Stimulated activated CD4-positive, alpha-beta T cell treated with anti-CD3 and anti-CD28 coated beads, Interleukin-1b, Interleukin-23, amount 100 ng/mL, for 24 hours (primary cell): ENCODE measurements at places on chromosomes 2 and 18.

- DNase-seq = no peak
These were observed 18.9 kb downstream of the SLC8A1 start for GRCh38 chr2:40432921-40433483.

GRCh38 chr2:32632089-32632488 lies 4.2 kb downstream of the TTC27 start:
- DNase-seq = no peak

- DNase-seq = no peak
These were observed 149.3 kb downstream of the TTC32 start for GRCh38 chr2:19752500-19752899.

DNA sequence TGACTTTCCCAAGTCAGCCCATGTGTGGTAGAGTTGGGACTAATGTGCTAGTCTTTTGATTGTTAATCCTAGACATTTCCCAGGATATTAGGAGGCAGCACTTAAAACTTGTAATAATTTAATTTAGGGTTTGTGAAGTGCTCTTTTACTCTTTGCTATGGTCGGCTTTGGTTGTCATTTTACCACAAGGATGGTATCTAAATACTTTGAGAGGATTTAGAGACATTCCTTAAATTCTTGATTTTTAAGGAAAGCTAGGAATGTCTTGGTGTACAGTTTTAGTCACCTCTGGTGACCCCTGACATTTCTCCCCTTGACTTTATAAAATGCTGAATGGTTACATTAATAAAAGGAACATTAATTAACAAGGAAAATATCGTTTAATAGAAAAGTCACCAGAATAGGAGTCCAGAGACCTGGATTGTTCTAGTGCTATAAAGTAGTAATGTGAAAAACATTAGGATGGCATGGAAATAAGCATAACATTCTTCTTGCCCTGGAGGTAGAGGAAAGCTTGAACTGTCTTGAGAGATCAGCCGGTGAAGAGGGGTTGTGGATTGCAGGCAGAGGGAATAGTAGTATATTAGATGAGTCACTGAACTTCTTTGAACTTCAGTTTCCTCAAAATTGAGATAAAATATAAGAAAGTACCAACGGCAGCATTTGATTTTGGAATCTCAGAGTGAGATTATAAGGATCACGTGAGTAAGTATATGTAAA lies 209.2 kb downstream of the MCFD2 start:
- no peak for DNase-seq

- DNase-seq = no peak
These were observed 1249.6 kb upstream of the FAM98A start for GRCh38 chr2:34848691-34849090.

- DNase-seq = no peak
These were observed 385.9 kb upstream of the CYRIA start for GRCh38 chr2:17051538-17051937.

DNA sequence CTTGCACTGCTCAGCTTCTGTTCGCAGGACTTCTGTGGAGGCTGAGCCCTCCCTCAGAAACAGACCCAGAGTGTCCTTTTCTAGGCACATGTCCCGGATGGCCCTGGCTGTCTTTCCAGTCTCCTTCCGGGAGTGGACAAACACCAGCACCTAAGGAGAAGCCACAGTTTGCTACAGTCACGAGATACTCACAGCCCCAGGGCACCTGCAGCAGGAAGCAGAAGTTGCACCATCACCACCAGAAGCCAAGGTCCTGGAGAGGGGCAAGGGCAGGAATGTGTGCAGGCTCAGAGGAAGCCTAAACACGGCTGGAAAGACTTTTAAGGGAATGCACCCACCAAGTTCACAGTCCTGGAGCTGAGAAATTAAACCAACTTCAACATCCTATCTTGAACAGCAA lies 13.6 kb downstream of the SNRNP200 start:
- no peak for DNase-seq

GRCh38 chr18:9765501-9765900 lies 57.4 kb downstream of the RAB31 start:
- DNase-seq = no peak

DNA sequence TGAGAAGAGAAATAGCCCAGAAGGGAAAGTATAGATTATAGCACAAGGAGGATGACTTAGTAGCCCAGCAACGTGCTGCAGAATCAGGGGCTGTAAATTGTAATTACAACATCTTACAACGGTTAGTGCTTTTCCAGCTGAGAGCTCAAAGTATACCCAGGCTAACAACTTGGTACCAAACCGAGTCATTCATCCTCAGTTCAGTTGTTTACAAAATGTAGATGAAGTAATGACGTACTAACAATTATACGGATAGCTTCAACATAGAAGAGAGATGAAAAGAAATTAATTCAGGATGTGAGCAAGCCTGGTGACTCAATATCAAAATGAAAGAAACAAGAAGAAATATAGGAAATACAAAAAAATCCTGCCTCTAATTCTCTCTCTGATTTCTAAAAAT lies 99.2 kb downstream of the DYNAP start:
- DNase-seq = no peak

- no peak for DNase-seq
These were observed 120.0 kb downstream of the DOCK10 start for GRCh38 chr2:224922142-224922727.

DNA sequence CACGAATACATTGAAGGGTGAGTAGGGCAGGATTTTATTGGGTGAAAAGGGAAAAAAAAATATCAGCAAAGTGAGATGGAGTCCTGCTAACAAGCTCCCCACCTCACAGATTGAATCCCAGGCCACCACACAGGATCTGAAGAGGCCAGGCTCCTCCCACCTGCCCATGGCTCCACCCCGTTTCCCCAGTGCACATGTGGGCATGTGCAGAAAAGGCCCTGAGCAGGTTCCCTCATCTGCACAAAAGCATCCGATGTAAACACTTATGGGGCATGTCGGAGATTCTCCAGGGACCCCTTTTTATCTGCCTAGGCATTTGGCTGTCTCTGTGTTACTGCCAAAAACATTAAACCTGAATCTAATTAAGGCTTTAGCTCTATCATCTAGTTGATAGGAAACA lies 35.2 kb downstream of the SKA1 start:
- DNase-seq = no peak

- DNase-seq = no peak
These were observed 601.5 kb upstream of the GCFC2 start for GRCh38 chr2:76312236-76312635.

GRCh38 chr2:96727431-96727830 lies 12.4 kb downstream of the LMAN2L start:
- no peak for DNase-seq

- DNase-seq = no peak
These were observed 49.2 kb downstream of the MYOM1 start for GRCh38 chr18:3170441-3171161.

GRCh38 chr18:78719821-78720220 lies 259.8 kb upstream of the SALL3 start:
- DNase-seq = no peak

- DNase-seq = no peak
These were observed 170.3 kb downstream of the CAMKMT start for GRCh38 chr2:44532031-44532430.

- DNase-seq = no peak
These were observed 76.6 kb upstream of the ZFP36L2 start for GRCh38 chr2:43302961-43303494.

- DNase-seq = no peak
These were observed 40.9 kb downstream of the RBBP8 start for GRCh38 chr18:22974001-22974400.

GRCh38 chr2:67318993-67319481 lies 78.1 kb upstream of the ETAA1 start:
- DNase-seq = no peak

- no peak for DNase-seq
These were observed 167.1 kb upstream of the FOSL2 start for GRCh38 chr2:28225473-28226080.

GRCh38 chr2:80062298-80062697 lies 242.3 kb downstream of the LRRTM1 start:
- no peak for DNase-seq

DNA sequence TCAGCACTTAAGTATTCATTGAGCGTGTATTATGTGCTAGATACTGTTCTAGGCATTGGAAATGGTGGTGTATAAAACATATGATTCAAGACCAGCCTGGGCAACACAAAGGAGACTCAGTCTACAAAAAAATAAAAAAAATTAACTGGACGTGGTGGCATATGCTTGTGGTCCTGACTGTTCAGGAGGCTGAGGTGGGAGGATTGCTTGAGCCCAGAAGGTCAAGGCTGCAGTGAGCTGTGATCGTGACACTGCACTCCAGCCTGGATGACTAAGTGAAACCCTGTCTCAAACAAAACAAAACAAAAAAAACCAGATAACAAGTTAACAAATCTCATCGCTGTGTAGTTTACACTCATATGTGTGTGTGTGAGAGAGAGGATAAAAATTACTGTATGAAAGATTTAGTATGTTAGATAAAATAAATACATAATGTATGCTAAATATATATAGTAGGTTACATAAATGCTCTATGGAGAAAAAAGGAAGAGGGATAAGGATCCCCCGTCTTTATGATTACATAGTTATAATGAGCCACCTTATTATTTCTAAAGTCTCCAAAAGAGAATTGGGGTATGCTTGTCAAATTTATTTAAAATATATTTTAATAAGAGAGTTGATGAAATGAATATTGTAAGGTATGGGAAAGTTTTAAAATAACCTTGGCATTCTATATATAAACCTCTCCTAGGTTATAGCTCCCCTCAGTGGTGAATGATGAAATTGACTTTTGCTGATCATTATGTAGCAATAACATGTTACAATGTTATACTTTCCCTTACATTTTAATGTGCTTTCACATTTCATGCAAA lies 69.2 kb downstream of the EHBP1 start:
- DNase-seq = no peak

DNA sequence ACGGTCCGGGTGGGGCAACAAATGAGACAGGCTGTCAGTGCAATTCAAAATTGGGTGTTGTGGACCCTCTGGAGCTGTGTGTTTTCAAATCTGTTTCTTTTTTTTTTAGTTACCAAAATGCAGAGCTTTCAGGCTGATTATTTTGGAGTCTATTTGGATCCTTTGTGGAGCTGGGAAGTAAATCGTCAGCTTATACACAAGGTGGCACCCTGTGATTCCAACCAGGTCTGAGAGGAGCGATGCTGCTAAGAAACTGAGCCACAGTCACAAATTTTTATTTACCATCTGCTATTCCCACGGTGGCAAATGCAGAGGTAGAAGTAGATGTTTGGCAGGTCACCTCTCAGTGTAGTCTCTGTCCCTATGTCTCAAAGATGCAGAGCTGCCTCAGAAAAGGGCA lies 3.8 kb upstream of the EPC2 start:
- DNase-seq = no peak

DNA sequence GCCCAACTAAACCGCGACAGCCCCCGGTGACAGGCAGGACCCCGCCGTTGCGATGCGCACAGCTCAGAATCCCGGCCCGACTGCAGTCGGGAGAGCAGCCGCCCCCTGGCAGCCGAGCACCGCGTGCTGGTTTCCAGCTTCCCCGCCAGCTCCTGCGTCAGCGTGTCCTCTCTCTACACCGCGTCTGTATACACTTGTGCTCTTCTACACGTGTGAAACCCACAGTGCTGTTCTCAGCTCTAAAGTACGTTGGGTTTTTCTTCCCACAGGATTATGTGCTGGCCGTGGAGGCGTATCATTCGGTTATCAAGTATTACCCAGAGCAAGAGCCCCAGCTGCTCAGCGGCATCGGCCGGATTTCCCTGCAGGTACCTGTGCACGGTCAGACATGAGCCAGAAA lies 54.0 kb downstream of the ADI1 start:
- no peak for DNase-seq

DNA sequence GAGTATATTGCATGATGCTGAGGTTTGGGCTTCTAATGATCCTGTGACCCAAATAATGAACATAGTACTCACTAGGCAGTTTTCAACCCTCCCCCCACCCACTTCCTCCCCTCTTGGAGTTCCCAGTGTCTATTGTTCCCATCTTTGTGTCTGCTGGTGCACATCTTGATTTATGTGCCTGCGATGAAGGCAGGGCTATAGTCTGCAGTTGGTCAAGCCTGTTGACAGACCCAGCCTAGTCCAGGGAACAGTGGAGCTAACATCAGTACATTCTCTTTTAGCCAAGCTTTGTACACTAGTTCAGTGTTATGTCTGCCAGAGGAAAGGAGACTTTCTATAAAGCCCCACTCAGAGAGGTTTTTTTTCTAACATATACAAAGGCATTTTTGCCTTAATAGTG lies 287.6 kb downstream of the CPS1 start:
- DNase-seq = no peak

- no peak for DNase-seq
These were observed 19.0 kb downstream of the CEP68 start for GRCh38 chr2:65075176-65075575.

DNA sequence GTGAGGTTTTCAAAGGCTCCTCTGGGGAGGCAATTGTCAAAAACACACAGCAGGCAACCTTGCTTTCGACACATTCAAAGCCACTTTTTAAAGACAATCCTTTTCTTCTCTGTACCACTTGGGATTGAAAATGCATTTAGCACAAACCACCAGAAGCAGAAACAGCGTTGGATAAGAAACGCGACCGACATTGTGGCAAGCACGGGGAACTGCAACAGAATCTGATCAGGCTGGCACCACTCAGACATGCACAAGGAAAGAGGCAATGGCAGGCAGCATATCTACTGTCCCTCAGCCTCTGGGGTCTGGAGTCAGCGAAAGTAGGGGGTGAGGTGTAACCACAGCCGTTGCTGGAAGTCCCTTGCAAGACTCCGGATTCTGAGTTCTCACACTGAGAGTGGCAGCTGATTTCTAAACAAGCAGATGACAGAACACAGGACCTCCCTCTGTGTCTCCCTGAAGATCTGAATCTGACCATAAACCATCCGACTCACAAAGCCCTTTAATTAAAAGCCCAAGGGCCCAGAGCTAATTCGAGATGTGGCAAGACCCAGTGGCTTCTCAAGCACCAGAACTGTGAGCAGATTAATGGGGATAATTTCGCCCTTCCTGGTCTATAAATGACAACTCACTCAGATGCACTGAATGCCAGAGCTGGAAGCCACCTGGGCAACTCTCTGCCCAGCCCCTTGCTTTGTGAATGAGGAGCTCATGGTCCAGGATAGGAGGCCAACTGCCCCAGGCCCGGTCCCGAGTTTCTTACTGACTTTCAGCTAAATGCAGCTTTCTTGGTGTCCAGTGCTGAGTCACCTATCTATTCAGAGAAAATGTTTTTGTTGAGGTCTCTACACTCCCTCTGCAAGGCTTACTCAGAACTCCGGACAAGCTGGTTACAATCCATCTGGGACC lies 29.6 kb downstream of the CYRIA start:
- no peak for DNase-seq

GRCh38 chr2:45191976-45192375 lies 182.7 kb upstream of the SIX2 start:
- DNase-seq = no peak

DNA sequence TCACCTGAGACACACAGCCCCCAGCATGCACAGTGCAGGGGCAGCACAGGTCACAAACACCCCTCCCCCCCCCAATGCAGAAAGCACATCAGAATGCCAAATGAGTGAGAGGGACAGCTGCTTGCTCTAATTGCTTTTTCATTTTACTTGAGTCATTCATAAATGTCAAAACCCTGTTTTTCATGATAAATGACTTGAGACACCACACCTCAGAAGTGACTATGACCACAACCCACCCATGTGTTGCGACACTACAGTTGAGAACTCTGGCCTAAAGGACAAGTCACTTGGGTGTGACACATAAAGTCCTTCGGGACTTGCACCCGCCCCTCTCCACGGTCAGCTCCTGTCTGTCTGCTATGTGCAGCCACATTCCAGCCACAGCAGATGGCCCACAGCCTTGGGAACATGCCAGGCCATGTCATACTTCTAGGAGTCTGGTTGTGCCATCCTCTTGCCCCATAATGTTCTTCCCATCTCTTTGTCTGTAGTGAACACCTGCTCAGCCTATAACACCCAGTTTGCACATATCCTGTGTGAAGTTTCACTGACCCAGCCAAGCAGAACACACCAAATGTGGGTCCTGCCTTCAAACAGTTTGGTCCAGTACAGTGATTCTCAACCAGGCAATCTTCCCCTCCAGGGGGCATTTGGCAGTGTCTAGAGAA lies 30.2 kb upstream of the RIOK3 start:
- DNase-seq = no peak
